ENCODE measurements at places on chromosomes 5 and 9.

DNA sequence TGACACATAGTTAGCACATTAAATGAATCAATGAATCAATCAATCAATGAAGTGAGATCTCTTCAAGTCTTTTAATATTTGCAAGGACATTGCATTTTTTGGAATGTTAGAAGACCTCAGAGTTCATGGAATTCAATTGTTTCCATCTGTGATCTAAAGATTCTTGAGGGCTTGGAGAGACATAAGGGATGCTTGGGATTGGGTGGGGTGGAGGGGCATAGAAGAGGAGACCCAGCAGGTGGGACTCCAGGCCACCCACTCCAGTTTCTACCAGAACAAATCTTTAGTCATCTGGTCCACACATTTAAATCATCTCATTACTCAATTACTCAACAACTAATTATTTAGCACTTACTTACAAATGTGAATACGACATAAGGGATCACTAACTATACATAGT lies 251.0 kb upstream of the TRIM32 start:
- no peak for DNase-seq

- DNase-seq: peak; percentile 39
Observed at GRCh38 chr9:134641173-134641989, at the start of gene COL5A1. Gene COL5A1, plus strand, starts transcription at chr9:134641803. Its CDS starts 385 bp downstream, at chr9:134642188.

- no peak for DNase-seq
Observed at GRCh38 chr9:131925677-131926177, 153.9 kb downstream of the MED27 start.

DNA sequence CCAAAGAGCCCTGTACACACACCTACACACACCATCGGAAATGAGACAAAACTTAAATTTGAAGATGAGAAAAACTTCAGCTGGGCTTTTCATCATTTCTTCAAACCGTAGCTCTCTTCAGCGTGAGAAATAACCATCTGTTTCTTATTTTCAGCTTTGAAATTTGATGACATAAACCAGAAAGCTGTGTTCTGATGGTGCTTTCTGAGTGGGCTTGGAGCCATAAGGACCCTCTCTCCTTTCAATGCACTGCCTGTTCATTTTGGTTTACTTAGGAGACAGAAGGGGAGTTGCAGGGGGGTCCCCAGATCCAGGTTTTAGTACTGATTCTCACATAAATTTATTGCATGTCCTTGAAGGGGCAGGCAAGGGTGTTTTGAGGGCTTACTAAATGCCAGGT lies 9.5 kb downstream of the FBXO10 start:
- no peak for DNase-seq

GRCh38 chr9:17987189-17987588 lies 408.3 kb downstream of the SH3GL2 start:
- no peak for DNase-seq

GRCh38 chr9:3916984-3917383 lies 382.9 kb downstream of the GLIS3 start:
- no peak for DNase-seq

GRCh38 chr5:111746791-111747190 lies 10.2 kb downstream of the NREP start:
- DNase-seq: no peak

DNA sequence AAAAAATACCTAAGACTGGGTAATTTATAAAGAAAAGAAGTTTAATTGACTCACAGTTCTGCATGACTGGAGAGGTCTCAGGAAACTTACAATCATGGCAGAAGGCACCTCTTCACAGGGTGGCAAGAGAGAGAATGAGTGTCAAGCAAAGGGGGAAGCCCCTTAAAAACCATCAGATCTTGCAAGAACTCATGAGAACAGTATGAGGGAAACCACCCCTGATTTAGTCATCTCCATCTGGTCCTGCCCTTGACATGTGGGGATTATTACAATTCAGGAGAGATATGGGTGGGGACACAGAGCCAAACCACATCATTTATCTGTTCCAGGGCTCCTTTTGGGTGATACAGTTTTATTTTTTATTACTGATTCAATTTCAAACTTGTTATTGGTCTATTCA lies 23.2 kb upstream of the ADAMTS16 start:
- DNase-seq: no peak

GRCh38 chr5:180959661-180960060 lies 29.0 kb upstream of the BTNL3 start:
- DNase-seq: no peak

GRCh38 chr9:119033596-119033995 lies 335.6 kb downstream of the BRINP1 start:
- DNase-seq: no peak

DNA sequence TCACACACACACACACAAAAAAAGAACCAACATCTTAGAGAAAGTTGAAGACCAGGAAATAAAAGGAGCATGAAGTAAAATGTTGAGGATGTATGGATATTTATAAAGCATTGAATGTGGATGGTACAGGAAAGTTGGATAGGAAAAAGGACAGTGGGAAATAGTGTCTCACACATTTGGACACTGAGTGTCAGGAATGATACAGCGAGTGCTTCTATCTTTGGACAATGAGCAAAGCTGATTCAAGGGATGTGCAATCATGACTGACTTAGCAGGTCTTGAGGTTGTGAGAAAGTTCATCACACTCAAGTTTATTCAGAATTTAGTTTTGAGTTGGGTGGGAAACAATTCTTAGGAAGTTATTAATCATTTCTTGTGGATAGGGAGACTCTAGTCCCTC lies 50.1 kb upstream of the SRP19 start:
- no peak for DNase-seq

DNA sequence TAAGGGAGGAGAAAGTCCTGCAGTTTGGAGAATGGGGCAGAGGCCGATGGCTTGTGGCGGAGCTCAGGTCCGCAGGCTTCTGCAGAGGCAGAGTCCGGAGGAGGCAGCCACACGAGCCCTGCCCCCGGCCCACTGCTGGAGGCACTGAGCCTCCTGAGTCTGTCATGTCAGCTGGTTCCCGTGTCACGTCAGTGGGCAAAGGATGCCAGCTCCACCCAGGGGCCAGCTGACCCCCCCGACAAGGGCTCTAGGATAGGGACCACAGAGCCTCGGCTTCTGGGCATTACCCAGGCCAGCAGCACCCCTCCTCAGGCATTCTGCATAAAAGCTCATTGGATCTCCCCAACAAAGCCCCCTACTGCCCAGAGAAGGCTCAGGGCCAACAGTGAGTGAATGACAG lies 8.5 kb downstream of the SH3PXD2B start:
- no peak for DNase-seq

DNA sequence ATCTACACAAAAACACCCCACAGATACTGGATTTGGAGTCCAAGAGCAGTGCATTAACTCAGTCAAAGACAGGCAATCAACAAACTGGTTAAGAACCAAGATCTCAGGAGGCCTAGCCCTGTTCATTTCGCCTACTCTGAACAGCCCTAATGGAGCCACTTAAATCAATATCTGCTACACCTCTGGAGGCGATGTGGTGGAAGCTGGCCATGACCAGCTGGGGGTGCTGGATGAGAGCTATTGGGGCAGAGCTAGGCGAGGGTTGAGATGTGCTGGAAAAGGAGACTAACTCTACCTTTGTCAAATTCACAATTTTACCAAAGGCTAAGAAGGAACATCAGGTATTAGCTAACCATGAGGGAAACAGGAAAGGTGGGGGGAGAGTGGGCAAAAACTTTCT lies 23.3 kb upstream of the ARSB start:
- DNase-seq: no peak

DNA sequence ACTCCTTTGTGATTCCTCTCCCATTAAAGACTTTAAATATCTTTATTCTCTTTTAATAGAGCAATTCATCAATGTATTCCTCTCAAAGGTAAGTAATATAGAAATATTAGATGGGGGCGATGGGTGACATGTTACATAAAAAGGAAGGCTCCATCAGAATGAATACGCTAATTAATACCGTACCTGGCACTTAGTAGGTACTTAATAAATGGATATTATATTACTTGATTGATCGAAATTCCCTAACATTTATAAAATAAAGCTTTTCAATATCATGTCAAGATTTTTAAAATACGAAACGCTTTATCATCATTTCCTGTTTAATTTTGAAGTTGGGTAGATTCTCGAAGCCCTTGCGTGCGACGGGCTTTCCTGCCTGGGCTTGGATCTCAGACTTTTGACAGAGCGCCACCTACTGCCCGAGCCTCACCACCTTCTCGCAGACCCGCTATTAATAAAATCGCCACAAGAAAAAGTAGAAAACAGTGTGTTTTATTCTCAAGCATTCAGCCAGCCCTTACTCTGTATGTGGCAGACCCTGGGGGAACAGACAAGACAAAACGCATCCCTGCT lies 99.4 kb downstream of the C5orf15 start:
- DNase-seq: peak; percentile 55

DNA sequence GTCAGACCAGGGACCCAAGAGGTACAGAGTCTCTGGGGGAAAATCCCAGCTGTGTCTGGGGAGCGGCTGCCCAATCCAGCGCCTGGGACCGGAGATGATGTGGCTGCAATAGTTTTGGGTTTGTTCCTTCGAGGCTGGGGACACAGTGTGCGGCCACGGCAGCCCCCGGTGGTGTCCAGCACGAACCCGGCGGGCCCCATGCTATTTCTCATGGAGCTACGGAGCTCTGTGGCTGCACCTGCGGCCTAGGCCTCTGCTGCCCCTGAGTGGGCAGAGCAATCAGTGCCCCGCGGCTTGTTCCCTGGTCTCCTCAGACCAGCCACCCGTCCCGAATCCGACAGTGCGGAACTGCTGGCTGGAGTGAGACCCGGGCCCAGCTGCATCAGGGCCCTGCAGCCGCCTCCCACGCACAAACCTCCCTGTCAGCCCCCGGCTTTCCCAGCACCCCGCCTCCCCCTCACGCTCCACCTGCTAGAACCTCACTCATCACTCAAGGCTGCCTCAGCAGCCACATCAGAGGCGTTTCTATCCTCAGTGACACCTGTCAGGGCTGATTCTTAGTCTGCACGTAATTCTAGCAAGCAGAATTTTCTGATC lies 29.0 kb downstream of the SARDH start:
- DNase-seq: peak; percentile 49

GRCh38 chr5:133106761-133107572 lies 55.2 kb downstream of the HSPA4 start:
- no peak for DNase-seq

- no peak for DNase-seq
Observed at GRCh38 chr5:114418176-114419066, 56.6 kb downstream of the KCNN2 start.

- no peak for DNase-seq
Observed at GRCh38 chr5:116455061-116455460, 119.6 kb downstream of the SEMA6A start.

DNA sequence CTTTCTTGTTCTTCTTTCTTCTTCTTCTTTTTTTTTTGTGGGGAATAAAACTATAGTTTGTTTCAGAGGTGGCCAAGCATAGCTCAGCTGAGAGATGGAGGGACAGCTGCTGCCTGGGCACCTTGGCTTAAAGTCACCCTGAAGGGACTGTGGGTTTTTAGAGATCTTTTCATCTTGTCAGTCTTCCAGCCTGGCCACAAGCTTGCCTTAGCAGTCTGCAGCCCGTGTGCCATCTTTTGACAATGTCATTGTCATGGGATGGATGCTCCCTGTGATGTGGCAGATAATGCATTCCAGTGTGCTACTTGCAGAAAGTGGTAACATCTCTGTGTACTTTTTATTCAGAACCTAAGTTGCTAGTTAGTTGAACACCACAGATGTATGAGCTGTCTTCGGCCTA lies 280.8 kb downstream of the FANCC start:
- DNase-seq: no peak

DNA sequence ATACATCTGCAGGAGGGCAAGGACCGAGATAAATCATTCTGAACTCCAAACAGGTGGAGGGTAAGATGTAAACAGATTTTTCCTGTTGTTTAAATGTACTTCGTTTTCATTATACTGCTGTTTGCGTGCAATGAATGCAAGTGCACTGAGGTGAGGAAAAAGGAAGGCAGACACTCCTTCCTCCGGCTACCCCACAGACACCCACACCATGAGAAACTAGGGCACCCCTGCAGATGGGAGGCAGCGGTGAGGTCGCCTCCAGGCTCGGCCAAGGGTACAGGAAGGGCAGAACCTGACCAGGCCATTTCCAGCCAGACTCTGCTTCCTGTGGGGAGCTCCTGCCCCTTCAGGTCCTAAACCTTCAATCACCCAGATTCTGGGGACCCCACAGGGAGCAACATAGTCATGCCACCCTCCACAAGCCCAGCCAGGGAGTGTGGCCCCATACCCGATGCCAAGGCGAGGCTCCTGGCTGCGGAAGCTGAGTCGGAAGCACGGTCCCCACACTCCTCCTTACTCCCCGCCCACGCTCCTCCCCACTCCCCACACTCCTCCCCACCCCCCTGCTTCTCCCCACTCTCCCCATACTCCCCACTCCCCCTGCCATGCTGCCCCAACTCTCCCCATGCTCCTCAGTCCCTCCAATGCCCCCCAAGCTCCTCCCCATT lies 37.1 kb downstream of the VAV2 start:
- peak; percentile 8 for DNase-seq

DNA sequence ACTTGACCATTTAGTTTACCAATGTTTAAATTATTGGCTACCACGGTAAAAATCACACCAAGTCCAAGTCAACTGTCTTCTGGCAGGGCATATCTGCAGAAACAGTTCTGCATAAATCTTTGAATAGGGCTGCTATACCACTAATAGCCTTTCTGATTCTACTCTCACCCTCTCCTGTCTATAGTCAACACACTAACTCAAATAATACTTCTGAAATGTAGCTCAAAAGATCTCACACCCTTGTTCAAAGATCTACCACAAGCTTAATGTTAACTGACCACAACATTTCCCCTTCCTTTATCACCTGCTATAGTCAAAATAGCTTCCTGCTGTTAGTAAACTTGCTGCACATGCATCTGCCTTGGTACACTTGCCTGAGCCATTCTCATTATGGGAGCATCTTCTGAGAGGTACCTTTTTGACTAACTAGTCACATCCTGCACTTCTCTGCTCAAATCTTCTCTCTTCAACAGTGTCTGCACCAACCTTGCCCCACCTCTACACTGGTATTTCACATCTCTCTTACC lies 319.4 kb downstream of the CDH10 start:
- no peak for DNase-seq

GRCh38 chr9:13137426-13137825 lies 142.1 kb downstream of the MPDZ start:
- DNase-seq: no peak

DNA sequence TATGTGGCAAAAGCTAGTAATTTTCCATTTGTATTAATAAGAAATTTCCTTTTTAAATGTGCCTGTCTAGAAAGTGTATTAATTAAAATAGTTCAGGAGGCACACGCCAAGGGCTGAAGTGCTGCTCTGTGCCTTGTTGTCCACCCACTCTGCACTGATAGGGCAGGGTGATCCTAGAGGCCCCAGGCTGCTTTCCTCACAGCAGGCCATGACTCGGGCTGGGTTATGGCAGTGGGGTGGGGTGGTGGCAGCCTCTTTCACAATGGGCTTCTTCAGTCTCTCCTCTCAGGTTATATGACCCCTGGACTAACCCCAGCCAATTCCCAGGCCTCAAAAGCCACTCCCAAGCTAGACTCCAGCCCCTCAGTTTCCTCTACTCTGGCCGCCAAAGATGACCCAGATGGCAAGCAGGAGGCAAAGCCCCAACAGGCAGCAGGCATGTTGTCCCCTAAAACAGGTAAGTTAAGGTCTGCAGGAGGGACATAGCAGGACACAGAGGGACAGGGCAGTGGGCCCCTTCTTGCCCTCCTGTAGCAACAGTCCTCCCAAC lies 19.5 kb downstream of the CD74 start:
- DNase-seq: no peak

- no peak for DNase-seq
Observed at GRCh38 chr5:64839936-64840335, 71.2 kb downstream of the CWC27 start.

- no peak for DNase-seq
Observed at GRCh38 chr5:139985290-139985689, 57.8 kb downstream of the NRG2 start.
